ENCODE measurements at places on chromosomes 7 and 10. TPM values are rescaled to one million over a fixed set of nuclear protein-coding genes. Genes with fewer than 3 reads are reported as not detected.
A peak's percentile ranks its signal among the peaks of the same experiment; 100 is the strongest.

- DNase-seq: no peak
Measured at GRCh38 chr7:26782501-26782900, 81.9 kb downstream of the SKAP2 start.

Gene PTPN20
- total RNA-seq: 0.07 TPM

Gene CALCR
- not detected for total RNA-seq

- no peak for DNase-seq
Measured at GRCh38 chr10:11005725-11006427, 11.8 kb upstream of the CELF2 start.

- DNase-seq: no peak
Measured at GRCh38 chr7:95052566-95053094, 145.2 kb downstream of the PPP1R9A start.

DNA sequence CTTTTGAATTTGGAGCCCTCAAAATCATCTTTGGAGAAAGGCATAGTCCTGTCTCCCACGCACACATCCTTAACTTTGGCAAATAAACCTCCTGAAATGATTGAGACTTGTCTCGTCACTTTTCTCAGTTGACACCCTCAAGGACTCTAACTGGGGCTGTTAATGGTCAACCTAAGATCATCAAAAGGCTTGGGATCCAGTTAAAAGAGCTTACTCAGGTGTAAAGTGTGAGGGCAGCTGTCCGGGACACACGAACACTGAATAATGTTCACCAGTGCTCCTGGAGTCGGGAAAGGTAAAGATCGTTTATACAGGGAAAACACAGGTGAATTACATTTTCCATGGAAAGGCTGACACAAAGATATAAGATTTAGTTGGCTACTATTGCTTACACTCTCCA lies 84.7 kb downstream of the PAXIP1 start:
- peak; percentile 14 for DNase-seq

Gene MCM10
- total RNA-seq: 75.1 TPM

- DNase-seq: no peak
Measured at GRCh38 chr7:141715794-141716689, 7.9 kb downstream of the WEE2 start.

DNA sequence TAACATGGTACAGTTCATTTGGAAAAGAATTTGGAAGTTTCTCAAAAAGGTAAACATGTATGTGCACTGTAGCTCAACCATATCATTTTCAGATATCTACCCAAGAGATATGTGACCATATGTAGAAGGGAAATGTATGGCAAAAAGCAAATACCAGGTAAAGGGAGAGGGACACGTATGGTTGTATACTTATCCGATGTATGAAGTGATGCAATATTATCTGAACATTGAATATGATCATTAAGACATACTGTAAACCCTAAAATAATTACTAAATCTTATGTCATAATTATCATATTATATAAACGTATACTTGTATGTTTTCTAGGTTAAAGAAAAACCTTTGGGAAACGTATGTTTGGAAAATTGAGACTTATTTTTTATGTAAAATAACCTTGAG lies 367.5 kb upstream of the KCND2 start:
- no peak for DNase-seq

Gene TMEM130
- not detected for total RNA-seq

GRCh38 chr10:130787243-130787642 lies 524.3 kb downstream of the TCERG1L start:
- no peak for DNase-seq

DNA sequence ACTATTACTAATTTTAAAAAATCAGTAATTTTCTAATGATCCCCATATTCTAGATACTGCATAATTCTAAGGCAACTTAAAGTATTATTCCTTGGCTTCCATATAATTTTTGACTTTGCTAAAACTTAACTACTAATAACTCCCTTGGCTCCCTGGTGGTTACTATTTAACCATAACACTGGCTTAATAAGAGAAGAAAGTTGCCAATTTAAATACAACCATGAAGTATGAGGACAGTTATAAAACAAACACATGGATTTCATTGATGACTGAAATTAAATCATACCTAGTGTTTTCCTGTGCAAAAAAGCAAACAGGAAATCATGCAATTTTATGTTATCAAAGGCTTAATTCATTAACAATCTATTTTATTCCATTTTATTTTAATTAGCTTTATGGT lies 1073.9 kb downstream of the GRM8 start:
- no peak for DNase-seq

- peak; percentile 50 for DNase-seq
Measured at GRCh38 chr7:36788825-36789470, 64.7 kb upstream of the AOAH start.

Gene ZNF248
- 8.7 TPM for total RNA-seq

DNA sequence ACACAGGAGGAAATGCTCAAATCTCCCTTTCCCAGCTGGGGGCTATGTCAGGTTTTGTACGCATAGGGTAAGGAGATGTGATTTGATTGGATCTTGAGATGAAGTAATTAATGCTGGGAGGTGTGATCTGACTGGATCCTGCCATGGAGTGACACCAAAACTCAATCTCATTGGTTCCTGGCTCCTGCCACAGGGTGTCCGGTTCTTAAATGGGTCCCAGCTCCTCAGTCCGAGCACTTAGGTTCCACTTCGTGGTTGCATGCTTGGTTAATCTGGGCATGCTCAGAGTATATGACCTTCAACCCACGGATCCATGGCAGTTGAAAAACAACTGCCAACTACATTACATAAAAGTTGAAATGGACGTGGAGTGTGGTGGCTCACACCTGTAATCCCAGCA lies 3.1 kb upstream of the ZNF12 start:
- DNase-seq: no peak

GRCh38 chr7:44439926-44440325 lies 50.5 kb downstream of the NUDCD3 start:
- DNase-seq: no peak

GRCh38 chr7:22683379-22683778 lies 43.6 kb upstream of the IL6 start:
- DNase-seq: no peak

DNA sequence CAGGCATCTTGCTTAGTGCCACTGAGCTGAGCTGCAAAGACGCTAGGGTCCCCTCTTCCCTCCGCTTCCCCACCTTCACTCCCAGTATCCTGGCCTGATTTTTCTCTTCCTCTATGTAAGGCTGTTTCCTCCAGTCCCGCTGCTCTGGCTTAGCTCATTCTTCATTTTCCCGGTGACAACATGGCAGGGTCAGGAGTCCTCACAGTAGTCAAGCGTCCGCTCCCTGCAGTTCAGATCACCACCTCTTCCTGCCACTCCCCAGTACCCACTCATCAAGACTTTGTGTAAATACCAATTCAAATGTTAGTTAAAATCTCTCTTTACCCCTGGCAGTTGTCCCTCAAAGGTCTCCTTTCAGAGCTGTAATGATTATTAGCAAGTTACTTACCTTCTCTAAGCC lies 650.4 kb upstream of the CELF2 start:
- no peak for DNase-seq

- DNase-seq: no peak
Measured at GRCh38 chr10:25744574-25744973, 189.5 kb upstream of the MYO3A start.

Gene LRRC4
- not detected for total RNA-seq

- no peak for DNase-seq
Measured at GRCh38 chr7:85014936-85015660, 171.8 kb downstream of the SEMA3D start.

Gene LHPP
- 16.7 TPM for total RNA-seq

DNA sequence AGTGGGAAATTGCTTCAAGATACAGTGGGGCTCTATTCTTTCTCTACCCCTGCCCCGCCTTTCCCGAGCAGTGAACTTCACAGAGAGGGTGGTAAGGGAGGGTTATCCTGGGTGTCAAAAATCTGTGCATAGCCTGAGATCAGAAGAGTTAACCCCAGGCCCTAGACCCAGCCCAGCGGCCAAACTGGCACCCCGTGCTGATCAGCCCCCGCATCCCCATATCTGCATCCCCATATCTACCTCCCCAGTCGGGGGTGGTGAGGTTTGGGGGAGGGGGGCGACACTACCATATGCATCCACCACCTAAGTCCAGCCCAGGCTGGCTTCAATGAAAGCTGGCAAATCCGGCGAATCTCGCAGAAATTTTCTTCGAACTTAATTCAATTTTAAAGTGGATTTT lies 7.0 kb upstream of the DLX6 start:
- DNase-seq: no peak

Gene SHH
- total RNA-seq: not detected

DNA sequence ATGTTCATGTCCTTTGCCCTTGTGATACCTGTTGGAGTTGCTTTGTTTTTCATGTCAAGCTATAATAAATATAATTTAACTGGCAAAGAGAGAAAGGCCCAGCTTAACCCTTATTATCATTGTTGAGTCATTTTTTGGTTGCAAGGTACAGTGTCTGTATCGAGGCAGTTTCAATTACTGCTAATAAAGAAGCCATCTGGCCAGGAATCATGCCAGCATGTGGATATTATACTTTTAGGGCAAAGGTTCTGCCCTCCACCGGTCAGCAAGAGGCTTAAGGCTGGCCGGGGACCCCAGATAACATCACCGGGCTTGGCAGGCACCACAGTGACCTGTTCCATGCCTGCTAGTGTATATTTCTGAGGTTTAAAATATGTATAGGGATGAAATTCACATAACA lies 9.0 kb upstream of the CYP3A4 start:
- no peak for DNase-seq

DNA sequence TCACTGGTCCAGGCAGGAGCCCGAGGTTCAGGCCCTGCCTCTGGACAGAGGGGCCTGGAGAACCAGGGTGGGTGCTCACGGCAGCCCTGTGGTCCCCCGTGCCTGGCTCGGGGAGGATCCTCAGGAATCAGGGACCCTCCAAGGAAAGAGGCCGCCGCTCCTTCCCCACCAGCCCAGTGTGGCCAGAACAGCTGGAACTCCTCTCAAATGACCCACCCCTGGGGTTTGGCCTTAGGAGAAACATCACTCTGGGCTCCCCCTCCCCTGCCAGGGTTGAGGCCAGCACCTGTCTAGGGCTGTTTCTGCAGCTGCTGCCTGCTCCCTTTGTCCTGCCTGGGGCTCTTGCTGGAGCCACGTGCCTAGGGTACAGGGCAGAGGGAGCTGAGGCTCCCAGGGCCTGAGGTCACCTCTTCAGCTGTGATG lies 161.0 kb downstream of the RNF216 start:
- no peak for DNase-seq

DNA sequence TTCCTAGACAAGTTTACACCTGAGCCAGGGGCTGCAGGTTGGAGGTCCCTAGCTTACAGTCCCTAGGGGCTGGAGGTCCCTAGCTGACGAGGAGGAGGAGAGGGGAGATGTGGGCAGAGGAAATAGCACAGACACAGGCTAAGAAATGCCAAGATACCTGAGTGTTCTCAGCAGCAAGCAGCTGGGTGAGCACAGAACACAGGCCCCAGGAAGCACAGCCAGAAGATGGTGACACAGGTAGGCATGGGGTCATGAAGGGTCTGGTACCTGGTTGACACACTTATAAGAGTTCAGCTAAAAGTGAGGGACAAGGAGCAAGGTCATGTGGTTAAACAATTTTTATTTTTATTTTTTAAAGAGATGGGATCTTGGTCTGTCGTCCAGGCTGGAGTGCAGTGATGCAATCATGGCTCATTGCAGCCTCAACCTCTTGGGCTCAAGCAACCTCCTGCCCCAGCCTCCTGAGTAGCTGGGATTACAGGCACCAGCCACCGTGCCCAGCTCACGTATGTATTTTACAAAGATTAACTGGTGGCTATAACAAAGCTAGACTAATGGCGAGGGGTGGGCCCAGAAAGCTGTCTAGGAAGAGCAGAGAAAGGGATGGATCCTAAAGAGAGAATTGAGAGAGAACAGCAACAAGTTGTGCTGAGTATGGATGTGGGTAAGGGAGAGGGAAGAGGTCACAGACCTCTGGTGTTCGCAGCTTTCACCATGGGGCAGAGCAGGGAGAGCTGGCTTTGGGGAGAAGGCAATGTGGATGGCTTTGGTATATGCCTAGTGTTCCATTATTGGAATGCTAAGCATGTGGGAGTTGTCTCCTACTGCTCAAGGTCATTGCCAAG lies 140.3 kb upstream of the KLF14 start:
- no peak for DNase-seq

DNA sequence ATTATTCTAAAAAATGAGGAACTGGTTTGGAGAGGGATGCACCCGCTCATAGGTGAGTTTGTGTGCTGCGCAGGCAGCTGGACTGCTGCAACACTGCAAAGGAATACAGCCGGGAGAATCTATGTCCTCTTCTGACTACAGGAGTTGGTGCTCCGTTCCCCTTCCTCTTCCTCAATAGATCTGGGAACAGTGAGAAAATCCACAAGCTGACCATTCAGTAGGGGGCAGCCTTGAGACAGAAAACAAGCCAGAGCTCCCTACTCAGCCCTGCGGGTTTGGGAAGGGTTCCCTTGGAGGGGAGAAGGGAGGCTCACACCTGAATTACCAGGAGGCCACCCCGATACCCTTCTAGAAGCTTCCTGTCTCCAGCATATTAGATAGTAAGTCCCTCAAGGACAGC lies 87.3 kb upstream of the FOXI2 start:
- DNase-seq: no peak

DNA sequence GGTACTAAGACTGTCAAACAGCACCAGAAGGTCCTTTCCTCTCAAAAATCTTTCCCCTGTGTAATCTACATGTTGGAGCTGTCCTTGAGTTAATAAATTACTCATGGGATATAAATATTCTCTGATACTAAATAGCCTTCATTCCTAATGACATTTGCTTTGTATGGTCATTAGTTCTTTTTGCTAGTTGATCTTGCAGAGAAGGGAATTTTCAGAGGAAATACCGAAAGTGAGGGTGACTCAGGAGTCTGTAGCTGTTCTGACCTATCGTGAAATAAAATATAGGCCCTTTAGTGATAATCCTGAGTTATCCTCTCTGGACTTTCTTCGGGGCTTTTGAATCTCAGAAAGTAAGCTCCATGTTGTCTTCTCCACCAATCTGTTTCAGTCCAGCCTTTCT lies 19.4 kb upstream of the CLDN12 start:
- no peak for DNase-seq

Gene HYAL4
- not detected for total RNA-seq

DNA sequence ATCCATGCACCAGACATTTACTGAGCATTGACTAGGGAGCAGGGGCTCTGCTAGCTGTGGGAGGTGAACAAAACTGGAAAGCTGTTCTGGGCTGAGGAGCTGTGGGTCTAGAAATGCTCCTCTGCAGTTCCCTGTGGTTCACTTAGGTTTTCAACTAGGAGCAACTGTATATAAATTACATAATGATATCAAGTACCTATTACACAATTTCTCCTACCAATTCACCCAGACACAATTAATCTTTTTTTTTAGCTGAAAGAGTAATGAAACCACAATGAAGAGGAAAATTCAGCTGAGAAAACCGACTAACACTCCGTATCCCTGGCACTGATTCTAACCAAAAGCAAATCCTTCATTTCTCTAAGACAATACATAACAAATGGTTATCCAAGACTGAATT lies 39.4 kb downstream of the COL28A1 start:
- DNase-seq: no peak
